ENCODE measurements at places on chromosomes 2 and 18.

DNA sequence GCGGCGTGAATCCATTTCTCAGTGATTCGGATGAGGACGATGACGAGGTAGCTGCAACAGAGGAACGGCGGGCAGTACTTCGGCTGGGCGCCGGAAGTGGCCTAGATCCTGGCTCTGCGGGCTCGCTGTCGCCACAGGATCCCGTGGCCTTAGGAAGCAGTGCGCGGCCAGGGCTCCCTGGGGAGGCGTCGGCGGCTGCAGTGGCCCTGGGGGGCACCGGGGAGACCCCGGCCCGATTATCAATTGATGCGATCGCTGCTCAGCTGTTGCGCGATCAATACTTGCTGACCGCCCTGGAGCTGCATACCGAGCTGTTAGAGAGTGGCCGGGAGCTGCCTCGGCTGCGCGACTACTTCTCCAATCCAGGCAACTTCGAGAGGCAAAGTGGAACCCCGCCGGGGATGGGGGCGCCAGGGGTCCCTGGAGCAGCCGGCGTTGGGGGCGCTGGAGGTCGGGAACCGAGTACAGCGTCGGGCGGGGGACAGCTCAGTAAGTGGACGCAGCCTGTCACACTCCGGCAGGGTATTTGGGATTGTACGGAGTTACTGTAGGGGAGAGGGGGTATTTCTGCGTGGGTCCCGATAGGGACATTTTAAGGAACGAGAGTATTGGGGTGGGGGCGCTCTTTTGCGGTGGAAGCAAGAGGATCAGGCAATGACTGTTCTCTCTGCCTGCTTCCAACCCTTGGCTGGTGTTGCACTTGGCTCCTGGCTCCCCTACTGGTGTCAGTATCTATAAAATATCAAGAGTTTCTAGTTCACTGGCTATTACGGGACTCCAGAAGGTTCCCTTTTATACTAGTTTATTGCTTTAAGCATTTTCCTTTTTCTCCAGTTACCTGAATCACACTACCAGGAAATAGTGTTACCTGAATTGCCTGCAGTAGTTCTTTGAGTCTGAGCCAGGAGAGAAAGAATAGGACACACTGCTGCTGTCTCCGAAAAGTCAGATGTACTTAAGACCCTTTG lies 772 bp downstream of the RELCH start:
- peak; percentile 56 for DNase-seq

DNA sequence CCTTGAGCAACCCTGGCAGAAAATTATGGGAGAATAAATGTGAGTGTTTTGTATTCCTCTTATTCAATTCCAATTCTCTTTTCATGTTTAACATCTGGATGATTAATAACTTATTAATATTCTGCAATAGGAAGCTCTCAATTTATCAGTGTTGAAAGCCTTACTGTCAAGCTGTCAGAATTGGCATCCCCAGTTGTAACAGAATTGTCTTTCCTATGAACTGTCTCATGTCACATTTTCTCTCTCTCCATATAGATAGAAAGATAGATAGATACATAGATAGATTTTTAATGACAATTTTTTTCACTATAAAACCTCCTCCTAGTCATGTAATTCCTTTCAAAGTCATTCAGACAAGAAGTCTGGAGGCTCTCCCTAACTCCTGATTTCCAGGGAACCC lies 331.5 kb downstream of the GALNT13 start:
- DNase-seq, result no peak

GRCh38 chr2:119255760-119256581 lies 32.3 kb downstream of the STEAP3 start:
- DNase-seq, result peak; percentile 97

GRCh38 chr2:222408684-222409083 lies 15.7 kb upstream of the SGPP2 start:
- DNase-seq, result no peak

GRCh38 chr2:176187899-176188773 lies at the start of gene HOXD1:
Gene HOXD1, plus strand, starts transcription at chr2:176188668. Its CDS starts 134 bp downstream, at chr2:176188802.
- DNase-seq, result peak; percentile 64

GRCh38 chr2:47174733-47175361 lies 19.7 kb upstream of the STPG4 start:
- peak; percentile 57 for DNase-seq

Measured in NCI-H82 (cell line).